HT1080 (cell line): ENCODE measurements at places on chromosomes 11 and 22. TPM values are rescaled to one million over a fixed set of nuclear protein-coding genes. Genes with fewer than 3 reads are reported as not detected.

Gene SLC29A2
- total RNA-seq = 0.37 and 0.68 TPM in 2 replicates

Gene NCAM1
- 24.2 and 26.3 TPM in 2 replicates for total RNA-seq

Gene RIBC2
- total RNA-seq = 1.1 and 1.2 TPM in 2 replicates

Gene CD3D
- total RNA-seq = 1.0 and 4.0 TPM in 2 replicates

Gene SMTN
- 96.3 and 116 TPM in 2 replicates for total RNA-seq

DNA sequence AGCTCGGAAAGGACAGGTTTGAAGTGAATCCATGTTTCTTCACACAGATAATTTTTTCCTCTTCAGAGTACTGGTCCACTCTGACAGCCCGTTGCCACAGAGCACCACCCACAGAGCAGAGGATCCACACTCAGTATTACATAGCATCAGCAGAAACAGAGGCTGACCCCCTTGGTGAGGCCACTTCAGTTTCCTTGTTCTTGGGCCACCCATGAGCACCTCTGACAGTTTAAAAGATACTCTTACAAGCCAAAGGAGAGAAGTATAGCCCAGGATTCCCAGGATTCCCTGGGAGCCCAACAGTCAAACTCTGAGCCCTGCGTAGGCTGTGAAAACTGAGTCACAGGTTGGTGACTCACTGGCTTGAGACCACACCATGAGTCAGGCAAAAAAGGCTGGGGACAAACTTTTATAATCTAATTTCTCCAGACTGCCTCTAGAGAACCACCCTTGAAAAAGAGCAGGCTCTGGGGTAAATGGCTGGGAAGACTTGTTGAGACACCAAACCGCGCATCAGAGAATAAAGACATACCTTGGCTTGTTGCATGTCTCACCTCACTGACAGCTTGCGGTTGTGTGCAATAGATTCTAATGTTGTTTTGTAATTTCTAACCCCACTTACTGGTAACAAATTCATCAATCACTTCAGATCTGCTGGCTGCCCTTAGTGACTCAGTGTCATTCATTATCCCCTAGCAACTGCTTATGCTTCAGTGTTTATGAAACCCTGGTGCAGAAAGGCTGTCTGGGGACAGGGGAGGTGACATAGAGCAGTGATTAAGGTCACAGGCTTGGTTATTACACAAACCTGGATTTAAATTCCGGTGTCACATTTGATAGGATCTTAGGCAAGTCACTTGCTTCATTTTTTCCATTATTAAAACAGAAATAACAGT is 56.9 kb upstream of the PRSS23 start:
- DNase-seq = peak; percentile 99

- no peak for DNase-seq
Observed at GRCh38 chr11:17864478-17864941, 129.9 kb downstream of the KCNC1 start.

- no peak for DNase-seq
Observed at GRCh38 chr11:7936615-7937014, 4.9 kb downstream of the OR10A3 start.

DNA sequence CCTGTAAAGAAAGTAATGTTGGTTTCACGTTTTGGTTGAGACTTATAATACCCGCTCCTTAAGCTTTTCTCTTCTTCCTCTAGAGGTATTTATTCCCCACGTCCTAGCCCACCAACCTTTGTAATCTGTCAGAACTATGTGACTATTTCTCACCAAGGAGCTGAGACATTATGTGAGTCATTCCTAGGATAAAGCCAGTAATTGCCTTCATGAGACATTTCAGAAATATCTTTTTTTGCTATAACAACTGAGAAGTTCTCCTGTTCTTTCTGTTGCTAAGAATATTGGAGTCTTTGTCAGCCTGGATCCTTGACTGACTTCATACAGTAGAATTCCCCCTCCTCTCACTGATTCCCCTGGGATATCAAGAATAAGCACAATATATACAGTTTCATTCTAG is 1497.0 kb upstream of the TENM4 start:
- DNase-seq = peak; percentile 61

- DNase-seq = no peak
Observed at GRCh38 chr22:44995105-44995514, 14.7 kb downstream of the PHF21B start.

DNA sequence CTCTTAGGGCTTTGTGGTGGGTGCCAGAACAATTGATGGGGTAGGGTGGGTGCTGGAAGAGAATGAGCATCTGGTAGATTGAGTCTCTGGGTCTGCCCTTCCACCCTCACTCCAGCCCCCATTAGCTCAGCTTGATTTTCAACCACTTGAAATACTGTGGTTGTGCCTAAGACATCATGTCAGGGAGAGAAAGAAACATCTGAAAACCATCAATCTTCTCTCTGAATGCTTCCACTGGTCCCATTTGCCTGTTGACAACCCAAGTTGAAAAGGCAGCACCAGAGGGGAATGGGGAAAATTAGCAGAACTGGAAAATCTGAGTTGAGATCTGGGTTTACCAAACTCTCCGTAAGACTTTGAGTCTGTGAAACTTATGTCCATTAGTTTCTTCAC is 26.1 kb downstream of the CD44 start:
- no peak for DNase-seq

- DNase-seq = no peak
Observed at GRCh38 chr11:14312736-14313438, 46.1 kb downstream of the RRAS2 start.

GRCh38 chr11:122791411-122791810 is 46.9 kb upstream of the CRTAM start:
- DNase-seq = peak; percentile 62

DNA sequence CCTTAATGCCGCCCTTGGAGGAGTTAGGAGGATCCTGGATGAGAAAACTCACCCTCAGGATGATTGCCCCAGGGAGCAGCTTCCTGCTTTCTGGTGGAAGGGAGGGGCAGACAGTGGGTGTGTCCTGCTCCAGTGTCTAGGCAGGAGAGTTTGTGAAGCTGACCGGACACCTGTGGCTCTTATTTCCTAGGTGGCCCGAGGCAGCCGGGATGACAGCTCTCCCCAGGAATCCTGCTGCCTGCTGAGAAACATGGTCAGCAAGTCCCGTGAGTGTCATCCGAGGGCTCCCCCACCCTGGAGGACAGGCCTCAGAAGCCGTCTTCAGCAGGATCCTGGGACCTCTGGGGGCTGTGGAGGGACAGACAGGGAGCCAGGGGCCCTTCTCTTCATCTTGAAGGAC is 50.4 kb downstream of the ST3GAL4 start:
- DNase-seq = no peak

GRCh38 chr22:22815397-22816170 is 72.0 kb upstream of the IGLL5 start:
- DNase-seq = no peak

- no peak for DNase-seq
Observed at GRCh38 chr11:69152733-69153421, 2.9 kb upstream of the SMIM38 start.

DNA sequence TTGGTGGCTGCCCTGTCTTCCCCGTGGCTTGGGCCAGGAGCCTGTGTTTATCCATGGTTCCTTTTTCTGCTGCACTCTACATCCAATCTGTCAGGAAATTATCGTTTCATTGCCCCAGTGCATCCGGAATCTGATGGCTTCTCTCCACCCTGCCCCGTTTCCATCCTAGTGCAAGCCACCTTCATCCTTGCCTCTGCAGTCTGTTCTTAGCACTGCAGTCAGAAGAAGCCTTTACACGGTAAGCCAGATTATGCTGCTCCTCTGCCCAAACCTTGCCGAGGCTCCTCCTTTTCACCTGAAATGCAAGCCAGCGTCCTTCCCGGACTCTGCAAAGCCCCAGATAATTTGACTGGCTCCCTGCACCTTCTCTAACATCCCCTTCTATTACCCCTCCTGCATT is 45.1 kb downstream of the PARVG start:
- DNase-seq = no peak

- no peak for DNase-seq
Observed at GRCh38 chr11:57645689-57646085, 4.0 kb downstream of the YPEL4 start.

DNA sequence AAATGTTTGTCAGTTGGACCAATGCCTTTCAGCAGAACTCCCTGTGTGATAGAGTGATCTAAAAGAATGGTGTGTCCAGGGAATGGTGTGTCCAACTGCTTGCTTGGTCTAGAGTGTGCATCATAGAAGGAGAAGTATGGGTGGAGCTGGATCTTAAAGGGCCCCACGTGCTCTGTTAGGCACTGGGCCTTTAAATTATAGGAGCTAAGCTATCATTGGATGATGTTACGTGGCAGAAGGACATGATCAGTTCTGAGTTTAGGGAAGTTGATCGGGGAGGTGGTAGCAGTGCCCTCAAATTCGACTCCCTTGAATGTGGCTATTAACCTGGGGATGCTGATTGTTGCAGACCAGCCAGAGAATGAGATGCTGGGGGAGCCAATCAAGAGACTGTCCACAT is 16.4 kb downstream of the STX3 start:
- no peak for DNase-seq

GRCh38 chr11:13705710-13706109 is 37.2 kb downstream of the FAR1 start:
- no peak for DNase-seq

GRCh38 chr22:45399712-45400445 is 13.5 kb downstream of the SMC1B start:
- no peak for DNase-seq

- no peak for DNase-seq
Observed at GRCh38 chr11:120288021-120288420, 37.1 kb upstream of the TLCD5 start.

DNA sequence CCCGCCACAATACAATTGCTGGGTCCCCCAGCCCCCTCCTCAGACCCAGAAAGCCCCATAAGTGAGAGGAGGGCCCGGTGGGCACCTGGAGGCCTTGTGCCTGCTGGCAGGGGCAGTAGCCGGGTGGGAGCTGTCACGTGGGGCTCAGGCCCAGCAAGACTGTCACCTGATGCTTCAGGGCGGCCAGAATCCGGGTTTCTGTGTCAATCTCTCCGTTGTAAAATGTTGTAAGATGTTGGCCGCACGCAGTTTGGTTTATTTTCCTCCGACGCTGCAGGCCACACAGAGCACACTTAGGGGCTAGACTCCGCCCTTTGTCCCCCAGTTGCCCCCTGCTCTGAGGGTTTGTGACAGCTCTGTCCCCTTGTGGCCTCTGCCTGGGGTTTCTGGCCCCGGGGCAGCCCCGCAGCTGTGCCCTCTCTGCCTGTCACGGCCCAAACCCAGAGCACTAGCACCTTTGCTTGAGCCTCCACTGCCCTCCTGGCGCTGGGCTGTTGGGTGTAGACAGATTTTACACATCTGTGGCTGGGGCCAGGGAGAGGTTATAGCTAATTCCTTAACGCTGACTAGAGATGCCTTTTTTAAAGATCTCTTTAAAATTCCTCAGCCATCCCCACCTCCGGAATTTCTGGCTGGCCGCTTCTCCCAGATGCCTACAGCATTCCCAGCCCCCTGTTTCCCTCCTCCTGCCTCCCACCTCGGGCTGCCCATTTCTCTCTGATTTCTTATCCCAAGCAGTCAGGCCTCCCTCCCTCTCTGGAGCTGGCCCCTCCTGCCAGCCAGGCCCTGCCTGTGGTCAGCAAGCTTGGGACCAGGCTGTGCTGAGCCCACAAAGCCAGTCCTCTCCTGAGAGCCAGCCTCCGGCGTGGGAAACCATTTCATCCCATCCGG is 3.2 kb upstream of the PRR5 start:
- DNase-seq = no peak

DNA sequence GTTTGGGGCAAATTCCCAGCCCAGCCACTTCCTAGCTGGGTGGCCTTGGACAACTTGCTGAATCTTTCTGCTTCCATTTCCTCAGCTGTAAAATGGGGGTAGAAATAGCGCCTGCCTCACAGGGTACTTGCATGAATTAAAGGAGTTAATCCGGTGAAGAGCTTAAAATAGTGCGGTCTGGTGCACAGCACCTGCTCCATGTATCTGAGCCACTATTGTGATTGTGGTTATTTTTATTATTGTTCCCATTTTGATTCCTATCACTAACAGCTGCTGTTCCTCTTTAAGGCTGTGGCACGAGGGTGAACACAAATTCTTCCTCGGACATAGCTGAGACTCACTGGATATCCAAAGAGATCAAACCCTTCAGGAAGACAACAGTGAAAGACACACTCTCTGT is 46.9 kb upstream of the TP53I11 start:
- no peak for DNase-seq

- peak; percentile 50 for DNase-seq
Observed at GRCh38 chr11:36292311-36292722, 3.1 kb upstream of the COMMD9 start.

DNA sequence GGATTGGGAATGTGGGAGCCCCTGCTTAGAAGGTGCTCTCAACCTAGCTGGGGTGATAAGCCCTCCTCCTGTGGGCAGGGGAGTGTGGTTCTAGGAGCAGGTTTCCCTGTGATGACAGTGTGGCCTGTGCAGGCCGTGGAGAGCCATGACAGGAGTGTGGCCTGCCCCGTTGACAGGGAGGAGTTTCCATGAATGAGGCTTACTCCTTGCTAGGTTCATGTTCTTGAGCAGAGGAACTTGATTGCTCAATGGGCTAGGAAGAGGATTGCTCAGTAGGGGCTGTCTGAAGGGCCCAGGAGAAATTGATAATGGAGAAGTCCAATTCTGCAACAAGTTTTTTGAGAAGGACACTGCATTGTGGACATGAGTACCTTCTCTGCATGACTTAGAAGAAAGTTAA is 92.0 kb downstream of the PPP6R3 start:
- DNase-seq = no peak

GRCh38 chr11:79488286-79488685 is 47.5 kb upstream of the TENM4 start:
- no peak for DNase-seq

DNA sequence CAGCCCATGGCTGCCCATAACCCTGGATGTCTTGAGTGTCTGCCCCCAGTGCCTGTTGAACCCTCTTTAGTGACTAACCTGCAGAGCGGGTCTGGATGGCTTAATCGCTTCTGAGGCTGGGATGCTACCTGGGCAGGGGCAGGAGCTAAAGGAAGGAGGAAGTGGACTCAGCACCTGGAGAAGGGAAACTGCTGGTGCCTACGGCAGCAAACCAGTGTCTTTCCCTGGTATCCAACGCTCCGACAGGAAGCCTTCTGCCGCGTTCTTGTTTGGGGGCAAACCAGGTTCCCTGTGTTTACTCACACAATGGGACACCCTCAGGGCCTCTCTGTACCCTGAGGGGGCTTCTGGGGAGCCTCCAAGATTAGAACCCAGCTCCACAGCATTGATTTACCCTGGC is 38.1 kb upstream of the B3GAT1 start:
- no peak for DNase-seq
